CD14-positive monocyte (primary cell): ENCODE measurements at places on chromosomes 2 and 18. TPM values are rescaled to one million over a fixed set of nuclear protein-coding genes. Genes with fewer than 3 reads are reported as not detected.

The DARS1 gene
- polyA plus RNA-seq: 7.9 and 24.4 TPM in 2 replicates

The MPP4 gene
- polyA plus RNA-seq: not detected

The HOXD4 gene
- polyA plus RNA-seq: not detected in 2 replicates

The TGIF1 gene
- polyA plus RNA-seq: 32.2 TPM

The CPO gene
- not detected in 2 replicates for polyA plus RNA-seq

The TXNDC2 gene
- 0.10 and 0.36 TPM in 2 replicates for polyA plus RNA-seq

The TTC27 gene
- 3.0 and 4.4 TPM in 2 replicates for polyA plus RNA-seq

The UGT1A1 gene
- polyA plus RNA-seq: not detected in 2 replicates

The EPHA4 gene
- polyA plus RNA-seq: 0.31 TPM

The ATOH8 gene
- polyA plus RNA-seq: 3.9 and 4.5 TPM in 2 replicates

The SLC38A11 gene
- not detected for polyA plus RNA-seq

The SOX11 gene
- not detected for polyA plus RNA-seq

The ZSWIM2 gene
- 0.28 TPM in 1 of 2 replicates, not detected in the other for polyA plus RNA-seq

The MTIF2 gene
- 8.1 TPM for polyA plus RNA-seq

The MEP1B gene
- not detected in 2 replicates for polyA plus RNA-seq

The DSG4 gene
- not detected in 2 replicates for polyA plus RNA-seq

The SYT4 gene
- polyA plus RNA-seq: not detected in 2 replicates

The CRYGD gene
- not detected for polyA plus RNA-seq

The SNRNP27 gene
- polyA plus RNA-seq: 6.6 and 15.6 TPM in 2 replicates

The FTCDNL1 gene
- polyA plus RNA-seq: 2.3 and 2.4 TPM in 2 replicates

The VPS54 gene
- polyA plus RNA-seq: 11.5 TPM

The NEU2 gene
- polyA plus RNA-seq: not detected in 2 replicates

The LAMA3 gene
- not detected for polyA plus RNA-seq

The PID1 gene
- polyA plus RNA-seq: 61.8 TPM

The HOXD12 gene
- not detected in 2 replicates for polyA plus RNA-seq

The CACNB4 gene
- polyA plus RNA-seq: 1.9 TPM

The RBM44 gene
- polyA plus RNA-seq: 0.47 and 1.5 TPM in 2 replicates

The GREB1 gene
- not detected for polyA plus RNA-seq

The PLGLB2 gene
- not detected for polyA plus RNA-seq

The FBLN7 gene
- polyA plus RNA-seq: not detected

The STAT4 gene
- 0.18 and 0.31 TPM in 2 replicates for polyA plus RNA-seq

The OSR1 gene
- polyA plus RNA-seq: not detected in 2 replicates

The IL18RAP gene
- 0.04 and 0.24 TPM in 2 replicates for polyA plus RNA-seq

The EGR4 gene
- 0.06 and 0.15 TPM in 2 replicates for polyA plus RNA-seq

The DDX1 gene
- 30.1 TPM for polyA plus RNA-seq

The PXDN gene
- not detected in 2 replicates for polyA plus RNA-seq

The DQX1 gene
- polyA plus RNA-seq: not detected

The GKN1 gene
- polyA plus RNA-seq: not detected

The ONECUT2 gene
- not detected for polyA plus RNA-seq

The TTN gene
- under 0.01 TPM in 2 replicates for polyA plus RNA-seq

The ABCB11 gene
- polyA plus RNA-seq: not detected

The CXCR4 gene
- polyA plus RNA-seq: 687 and 1,274 TPM in 2 replicates

The GAL3ST2 gene
- polyA plus RNA-seq: not detected

The EVX2 gene
- not detected for polyA plus RNA-seq

The CHMP1B gene
- 75.3 and 182 TPM in 2 replicates for polyA plus RNA-seq

The FOXI3 gene
- not detected in 2 replicates for polyA plus RNA-seq

The TRIM43 gene
- not detected for polyA plus RNA-seq

The UGT1A10 gene
- polyA plus RNA-seq: not detected

The PFN4 gene
- not detected for polyA plus RNA-seq

The CD207 gene
- polyA plus RNA-seq: 0.05 TPM in 1 of 2 replicates, not detected in the other

The FSIP2 gene
- not detected in 2 replicates for polyA plus RNA-seq

The PAX3 gene
- polyA plus RNA-seq: not detected

The CYTIP gene
- 108 and 188 TPM in 2 replicates for polyA plus RNA-seq

The UGT1A8 gene
- not detected in 2 replicates for polyA plus RNA-seq

The CTNNA2 gene
- polyA plus RNA-seq: not detected in 2 replicates
